ENCODE measurements at places on chromosomes 6 and 20. TPM values are rescaled to one million over a fixed set of nuclear protein-coding genes. Genes with fewer than 3 reads are reported as not detected.

- H3K27ac ChIP-seq, result no peak overlapping the region
- H3K4me1 ChIP-seq, result no peaks in the 10 kb centered on the region
- no peaks in the 10 kb centered on the region for H3K36me3 ChIP-seq
- no peaks in the 10 kb centered on the region for H3K27me3 ChIP-seq
Observed at GRCh38 chr20:16601047-16601446, 27.8 kb upstream of the KIF16B start.

The ULBP2 gene
- 0.49 TPM for total RNA-seq

DNA sequence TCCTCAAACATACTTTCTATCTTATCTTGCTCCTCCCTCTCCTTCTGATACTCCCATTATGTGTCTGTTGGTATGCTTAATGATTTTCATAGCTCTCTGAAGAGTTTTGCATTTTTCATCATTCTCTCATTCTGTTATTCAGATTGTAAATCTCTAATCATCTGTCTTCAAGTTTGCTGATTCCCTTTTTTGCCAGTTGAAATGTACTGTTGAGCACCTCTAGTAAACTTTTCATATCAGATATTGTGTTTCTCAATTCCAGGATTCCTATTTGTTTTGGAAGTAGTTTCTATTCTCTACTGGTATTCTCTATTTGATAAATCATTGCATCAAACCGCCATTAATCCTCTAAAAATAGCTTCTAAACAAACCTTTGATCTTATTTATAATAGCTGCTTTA lies 387.7 kb downstream of the PAX1 start:
- no peak for DNase-seq
- H3K4me1 ChIP-seq, result no peaks in the 10 kb centered on the region
- H3K27ac ChIP-seq, result no peak overlapping the region
- no peaks in the 10 kb centered on the region for H3K27me3 ChIP-seq

DNA sequence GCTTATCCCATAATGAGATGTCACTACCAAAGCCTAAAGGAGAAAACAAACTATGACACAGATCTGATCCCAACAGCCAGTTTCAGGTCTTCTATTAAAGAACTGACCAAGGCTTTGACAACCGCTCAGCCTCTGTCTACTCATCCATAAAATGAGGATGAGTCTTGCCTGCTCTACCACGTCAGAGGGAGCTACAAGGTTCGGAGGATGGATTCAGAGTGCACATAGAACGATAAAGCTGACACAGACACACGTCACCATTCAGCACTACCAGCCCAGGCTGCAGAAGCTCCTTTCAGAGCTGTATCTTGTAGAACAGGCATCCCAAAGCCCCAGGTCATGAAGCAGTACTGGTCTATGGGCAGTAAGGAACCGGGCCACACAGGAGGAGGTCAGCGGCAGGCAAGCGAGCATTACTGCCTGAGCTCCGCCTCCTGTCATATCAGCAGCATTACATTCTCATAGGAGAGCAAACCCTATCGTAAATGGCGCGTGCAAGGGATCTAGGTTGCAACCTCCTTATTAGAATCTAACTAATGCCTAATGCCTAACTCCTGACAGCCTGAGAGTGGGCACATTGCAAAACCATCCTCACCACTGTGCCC lies 25.1 kb downstream of the KIF16B start:
- no peak overlapping the region for H3K4me3 ChIP-seq
- no peaks in the 10 kb centered on the region for H3K36me3 ChIP-seq
- H3K4me1 ChIP-seq, result peaks cover 7% of the 10 kb centered on the region
- DNase-seq, result no peak
- no peak overlapping the region for H3K27ac ChIP-seq

GRCh38 chr6:21281366-21281765 lies 312.2 kb upstream of the SOX4 start:
- H3K4me3 ChIP-seq, result no peak overlapping the region
- no peak overlapping the region for H3K27ac ChIP-seq
- DNase-seq, result no peak
- H3K36me3 ChIP-seq, result no peaks in the 10 kb centered on the region
- no peaks in the 10 kb centered on the region for H3K27me3 ChIP-seq
- no peaks in the 10 kb centered on the region for H3K4me1 ChIP-seq

The SLC32A1 gene
- not detected for total RNA-seq

- H3K36me3 ChIP-seq, result no peaks in the 10 kb centered on the region
- no peaks in the 10 kb centered on the region for H3K4me1 ChIP-seq
- H3K4me3 ChIP-seq, result no peak overlapping the region
- no peak overlapping the region for H3K27ac ChIP-seq
- no peaks in the 10 kb centered on the region for H3K27me3 ChIP-seq
Observed at GRCh38 chr6:9841886-9842725, 572.8 kb downstream of the TFAP2A start.

DNA sequence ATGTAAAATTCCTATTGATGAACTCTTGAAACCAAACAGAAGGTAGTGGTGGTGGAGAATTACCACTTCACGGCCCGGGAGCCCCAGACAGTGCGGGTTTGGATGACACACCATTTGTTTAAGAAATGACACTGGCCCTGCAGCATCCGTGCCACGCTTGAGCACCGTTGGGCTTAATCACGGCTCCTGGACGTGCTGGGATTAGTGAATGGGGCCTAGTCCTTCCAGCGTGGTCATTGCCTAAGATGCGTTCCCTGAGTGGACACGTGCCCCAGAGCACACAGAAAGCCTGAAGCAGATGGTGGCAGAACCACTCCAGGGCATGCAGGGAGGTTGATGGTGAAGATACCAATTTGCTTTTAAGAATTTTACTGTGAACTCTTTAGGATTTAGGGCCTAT lies 14.5 kb downstream of the STX16 start:
- peak overlapping the region; percentile 35 for H3K27ac ChIP-seq
- no peak for DNase-seq

DNA sequence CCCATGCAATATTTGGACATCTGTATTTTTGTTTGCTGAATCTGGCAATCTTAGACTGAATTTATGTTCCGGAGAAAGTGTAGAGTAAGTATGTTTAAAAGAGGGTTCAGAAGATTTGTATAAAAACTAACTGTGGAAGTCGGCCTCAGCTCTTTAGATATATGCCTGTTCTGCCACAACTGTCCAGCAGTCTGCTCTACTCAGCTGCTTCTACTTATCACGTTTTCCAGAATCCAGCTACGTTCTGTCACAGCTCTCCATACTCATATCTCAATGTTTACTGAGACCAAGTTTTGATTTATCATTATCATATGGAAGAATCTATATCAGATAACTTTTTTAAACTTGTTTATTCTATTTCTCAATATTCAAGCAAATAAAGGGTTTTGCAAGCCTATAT lies 721.3 kb downstream of the EYS start:
- H3K4me3 ChIP-seq, result no peak overlapping the region
- no peaks in the 10 kb centered on the region for H3K4me1 ChIP-seq
- H3K27ac ChIP-seq, result no peak overlapping the region
